GM13977 (cell line): ENCODE measurements at places on chromosomes 5 and 9.
A peak's percentile ranks its signal among the peaks of the same experiment; 100 is the strongest.

DNA sequence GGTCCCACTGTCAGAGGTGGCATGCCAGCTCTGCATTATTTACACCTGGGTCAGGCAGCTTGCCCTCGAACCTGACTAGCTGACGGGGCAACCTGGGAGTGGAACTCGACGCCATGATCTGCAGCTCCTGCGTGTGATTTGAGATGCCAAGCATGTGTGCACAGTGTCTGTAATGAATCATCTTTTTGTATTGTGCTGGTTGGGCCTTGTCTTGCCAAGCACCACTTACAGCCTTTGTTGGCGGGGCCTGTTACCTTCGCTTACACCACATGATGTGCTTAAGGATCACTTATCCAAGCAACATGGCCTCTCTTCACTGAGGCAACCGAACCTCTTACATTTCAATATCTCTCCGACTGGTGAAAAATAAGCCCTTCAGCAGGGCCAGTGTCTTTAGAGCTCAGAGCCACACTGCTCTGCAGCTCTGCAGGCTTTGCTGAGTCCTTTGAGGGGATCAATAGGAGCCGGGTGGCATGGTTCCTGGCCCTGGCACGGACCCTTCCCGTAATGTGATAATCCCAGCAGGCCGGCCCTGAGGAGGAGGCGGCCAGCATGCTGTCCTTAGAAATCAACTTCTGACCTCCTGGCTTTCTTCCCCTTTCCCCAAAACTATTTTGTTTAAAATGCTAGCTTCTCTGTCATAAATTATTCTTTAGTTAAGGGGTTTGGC lies 297.7 kb upstream of the CD180 start:
- no peak for DNase-seq

DNA sequence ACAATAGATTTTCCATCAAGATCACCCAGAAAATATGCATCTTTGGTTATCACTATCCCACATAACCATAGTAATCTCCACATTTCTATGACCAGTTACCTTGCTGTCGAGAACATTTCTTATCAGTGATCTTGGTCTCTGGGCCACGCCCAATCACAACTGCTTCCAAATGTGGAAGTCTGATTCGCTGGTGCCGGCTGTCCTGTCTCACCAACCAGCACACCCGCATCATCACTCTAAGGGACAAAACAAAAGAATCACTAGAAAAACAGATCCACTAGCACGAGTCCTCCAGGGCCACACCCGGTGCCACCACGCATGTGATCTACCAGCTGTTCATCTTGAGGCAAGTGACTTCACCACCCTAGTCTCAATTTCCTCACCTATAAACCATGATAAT lies 11.8 kb downstream of the APTX start:
- DNase-seq = no peak

DNA sequence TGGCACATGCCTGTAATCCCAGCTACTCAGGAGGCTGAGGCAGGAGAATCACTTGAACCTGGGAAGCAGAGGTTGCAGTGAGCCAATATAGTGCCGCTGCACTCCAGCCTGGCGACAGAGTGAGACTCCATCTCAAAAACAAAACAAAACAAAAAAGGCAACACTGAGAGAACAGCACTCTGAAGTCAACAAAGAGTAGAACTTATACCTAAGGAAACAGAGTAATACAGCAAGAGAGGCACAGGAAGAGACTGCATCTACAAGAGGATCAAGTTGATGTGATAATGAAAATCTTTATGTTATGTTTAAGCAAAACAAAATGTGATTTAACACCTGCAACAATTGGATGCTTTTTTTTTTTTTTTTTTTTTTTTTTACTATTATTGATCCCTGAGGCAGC lies 33.1 kb downstream of the FYB1 start:
- DNase-seq = no peak

DNA sequence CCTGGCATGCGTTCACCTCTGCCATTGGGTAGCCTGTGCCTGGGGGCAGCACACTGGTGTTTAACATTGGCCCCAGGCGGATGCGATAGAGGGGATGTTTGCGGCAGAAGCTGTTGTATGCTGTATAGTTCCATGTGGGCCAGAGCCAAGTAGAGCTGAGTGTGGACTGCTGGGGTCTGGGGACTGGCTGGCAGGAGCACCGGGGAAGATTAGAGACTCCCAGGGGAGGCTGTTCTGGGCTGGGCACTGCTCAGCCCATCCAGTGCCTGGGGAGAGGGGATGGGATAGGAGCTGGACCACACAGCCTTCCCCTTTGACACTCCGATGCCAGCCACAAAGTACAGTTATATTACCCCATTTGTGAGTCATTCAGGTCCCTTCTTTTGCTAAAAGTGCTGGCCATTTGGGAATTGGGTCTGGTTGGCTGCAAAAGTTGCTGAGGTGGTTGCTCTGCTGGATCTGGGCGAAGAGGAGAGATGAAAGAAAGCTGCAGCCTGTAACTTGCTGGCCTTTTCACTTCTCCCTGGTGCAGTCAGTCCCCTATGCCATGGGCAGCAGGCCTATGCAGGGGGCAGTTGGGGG lies 73.8 kb downstream of the RGS3 start:
- no peak for DNase-seq

GRCh38 chr5:108661590-108662219 lies 86.0 kb upstream of the FER start:
- no peak for DNase-seq

GRCh38 chr5:16574789-16575721 lies 41.7 kb downstream of the RETREG1 start:
- no peak for DNase-seq

DNA sequence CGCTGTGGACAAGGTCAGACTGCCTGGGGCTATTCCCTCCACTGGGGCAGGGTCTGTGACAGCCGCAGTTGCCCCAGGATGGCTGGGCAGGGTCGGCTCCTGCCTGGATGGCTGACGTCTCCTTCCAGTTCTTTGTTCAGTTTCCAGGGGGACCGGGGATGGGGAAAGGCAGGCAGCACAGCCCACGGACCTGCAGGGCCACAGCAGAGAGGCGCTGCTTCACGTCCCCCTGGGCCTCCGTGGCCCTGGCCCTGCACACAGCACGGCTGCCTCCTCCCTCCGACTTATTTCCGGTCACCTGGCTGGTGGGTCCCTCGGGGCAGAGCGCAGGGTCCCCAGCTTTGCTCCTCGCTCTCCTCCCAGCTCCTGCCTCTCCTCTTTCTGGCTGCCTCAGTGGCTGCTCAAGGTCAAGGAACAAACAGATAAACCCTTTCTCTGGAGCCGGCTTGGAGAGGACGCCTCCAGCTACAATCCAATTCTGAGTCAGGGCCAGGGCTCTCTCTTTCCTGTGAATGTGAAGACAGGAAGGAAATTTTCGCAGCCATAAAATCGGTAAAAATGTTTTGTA lies 169.7 kb downstream of the C9orf50 start:
- DNase-seq = no peak

DNA sequence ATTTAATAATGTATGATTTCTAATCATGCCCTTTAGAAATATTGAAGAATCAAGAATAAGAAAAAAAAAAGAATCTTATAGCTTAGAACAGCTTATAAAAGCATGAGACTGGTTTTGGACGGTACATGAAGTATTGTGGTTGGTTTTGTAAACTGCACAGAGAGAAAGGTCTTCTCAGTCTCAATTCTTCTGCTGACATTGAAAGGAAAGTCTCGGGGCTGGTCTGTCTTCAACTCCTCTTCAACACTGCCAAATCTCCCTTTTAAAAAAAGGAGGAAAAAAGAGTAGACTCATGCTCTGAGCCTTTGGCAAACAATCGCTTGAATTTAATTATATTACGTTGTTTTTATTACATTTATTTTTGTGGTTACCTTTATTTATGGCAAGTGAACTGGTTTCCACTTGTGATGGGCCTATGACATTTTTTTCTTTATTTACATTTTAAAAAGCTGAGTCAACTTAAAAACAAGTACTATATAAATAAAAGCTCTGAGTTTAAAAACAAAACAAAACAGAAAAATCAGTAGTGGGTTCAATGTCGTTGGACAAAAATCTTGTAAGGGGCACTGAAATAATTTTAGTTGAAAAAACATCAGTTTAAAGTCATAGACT lies 32.8 kb upstream of the EBF1 start:
- DNase-seq = no peak

- DNase-seq = no peak
These were observed 396.2 kb downstream of the KCTD16 start for GRCh38 chr5:144566747-144567420.

DNA sequence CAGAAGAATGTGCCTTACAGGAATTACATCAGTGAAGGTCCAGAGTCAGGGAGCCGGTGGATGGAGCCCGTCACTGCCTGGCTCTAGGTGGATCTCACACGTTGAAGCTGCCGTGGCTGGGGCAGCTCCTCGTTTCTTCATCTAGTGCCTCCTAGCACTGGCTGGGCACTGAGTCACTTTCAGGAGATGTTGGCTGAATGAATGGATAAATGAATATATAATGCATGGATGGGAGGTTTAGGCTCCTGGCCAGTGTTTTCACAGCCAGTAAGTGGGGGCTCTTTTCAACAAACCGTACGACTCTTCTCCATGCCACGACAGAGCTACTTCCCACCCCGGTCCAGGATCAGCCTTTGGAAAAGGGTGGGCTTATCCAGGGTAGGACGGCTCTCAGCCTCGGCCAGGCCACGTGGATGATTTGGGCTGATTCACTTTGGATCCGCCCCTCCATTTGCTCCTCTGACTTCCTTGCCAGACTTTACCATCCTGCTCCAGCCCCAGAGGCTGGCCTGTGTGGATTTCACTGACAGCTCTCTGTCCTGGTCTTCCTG lies 1.3 kb upstream of the SH3PXD2B start:
- no peak for DNase-seq

- DNase-seq = no peak
These were observed 7.5 kb upstream of the PRLR start for GRCh38 chr5:35237580-35238376.

- DNase-seq = no peak
These were observed 38.9 kb upstream of the NR3C1 start for GRCh38 chr5:143442385-143442784.

- DNase-seq = no peak
These were observed 580.3 kb downstream of the BNC2 start for GRCh38 chr9:16290169-16290568.

DNA sequence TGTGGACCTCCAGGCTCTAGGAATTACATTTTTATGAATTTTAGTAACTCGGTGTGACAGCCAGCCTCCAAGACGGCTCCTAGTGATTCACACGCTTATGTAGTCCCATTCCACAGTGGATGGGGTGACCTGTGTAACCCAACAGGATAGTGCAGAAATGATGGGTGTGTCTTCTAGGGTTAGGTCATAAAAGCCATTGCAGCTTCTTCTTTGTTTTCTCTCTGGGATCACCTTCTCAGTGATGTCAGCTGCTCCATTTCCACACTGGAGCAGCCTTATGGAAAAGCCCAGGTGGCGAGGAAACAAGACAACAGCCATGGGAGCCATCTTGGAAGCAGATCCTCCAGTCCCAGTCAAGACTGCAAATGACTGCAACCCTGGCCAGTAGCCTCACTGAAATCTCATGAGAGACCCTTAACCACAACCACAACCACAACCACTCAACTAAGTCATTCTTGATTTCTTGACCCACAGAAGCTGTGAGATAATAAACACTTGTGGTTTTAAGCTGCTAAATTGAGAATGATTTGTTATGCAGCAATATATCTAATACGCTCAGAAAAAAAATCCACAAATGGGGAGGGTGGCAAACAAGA lies 5.1 kb upstream of the GNPDA1 start:
- DNase-seq = peak; percentile 61

GRCh38 chr9:137500666-137501397 lies 41.7 kb upstream of the NSMF start:
- no peak for DNase-seq

GRCh38 chr5:5200133-5200532 lies 60.0 kb downstream of the ADAMTS16 start:
- DNase-seq = no peak

GRCh38 chr9:35651956-35652828 lies 1.5 kb upstream of the SIT1 start:
- DNase-seq = no peak

- DNase-seq = no peak
These were observed 195.8 kb upstream of the CDH6 start for GRCh38 chr5:30997681-30998080.

GRCh38 chr5:109006129-109006528 lies 258.4 kb downstream of the FER start:
- no peak for DNase-seq

DNA sequence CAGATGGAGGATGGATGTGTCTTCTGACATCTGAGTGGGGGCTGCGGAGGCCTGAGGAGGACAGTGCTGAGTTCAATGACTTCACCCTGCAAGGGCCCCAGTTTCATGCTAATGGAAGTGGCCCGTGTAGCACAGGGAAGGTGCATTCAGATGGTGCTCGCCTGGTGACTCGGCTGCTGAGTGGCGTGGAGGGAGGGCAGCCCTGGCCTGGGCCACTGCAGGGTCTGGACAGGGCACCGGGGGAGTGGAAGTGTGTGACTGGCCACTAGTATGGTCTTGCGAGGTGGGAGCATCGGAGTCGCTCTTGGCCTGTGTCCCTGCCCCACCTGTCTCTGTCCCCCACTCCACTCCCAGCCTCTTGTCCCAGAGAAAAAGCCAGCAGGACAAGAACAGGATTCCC lies 1.7 kb upstream of the SLC9A3 start:
- no peak for DNase-seq

GRCh38 chr5:52771343-52772039 lies 16.2 kb upstream of the ITGA1 start:
- DNase-seq = peak; percentile 28

- no peak for DNase-seq
These were observed 55.7 kb upstream of the CARTPT start for GRCh38 chr5:71663191-71663969.

DNA sequence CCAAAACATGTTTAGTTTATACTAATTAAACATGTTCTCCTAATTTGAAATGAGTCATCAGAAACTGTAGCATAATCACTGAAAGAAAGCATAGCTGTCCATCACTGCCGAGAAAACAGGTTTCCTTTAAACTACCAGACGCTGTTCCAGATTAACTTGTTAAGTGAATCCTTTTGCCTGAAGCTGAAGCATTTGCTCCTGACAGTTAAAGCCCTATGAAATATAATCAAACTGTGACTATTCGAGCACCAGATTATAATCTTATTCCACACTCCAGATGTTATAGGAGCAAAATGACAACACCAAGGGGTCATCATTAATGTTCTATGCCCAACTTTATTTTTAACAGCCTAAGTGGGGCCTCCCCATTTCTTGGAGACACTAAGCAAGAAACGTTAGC lies 86.0 kb upstream of the CTSL start:
- DNase-seq = no peak

DNA sequence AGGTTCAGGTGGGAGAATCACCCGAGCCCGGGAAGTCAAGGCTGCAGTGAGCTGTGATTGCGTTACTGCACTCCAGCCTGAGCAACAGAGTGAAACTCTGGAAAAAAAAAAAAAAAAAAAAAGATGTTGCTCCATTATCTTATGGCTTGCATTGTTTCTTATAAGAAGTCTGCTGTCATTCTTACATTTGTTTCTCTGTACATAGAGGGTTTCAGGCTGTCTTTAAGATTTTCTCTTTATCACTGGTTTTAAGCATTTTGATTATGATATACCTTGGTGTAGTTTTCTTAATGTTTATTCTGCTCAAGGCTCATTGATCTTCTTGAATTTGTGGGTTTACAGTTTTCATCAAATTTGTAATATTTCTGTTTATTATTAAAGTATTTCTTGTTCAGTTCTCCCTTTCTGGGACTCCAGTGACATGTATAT lies 35.2 kb downstream of the MVB12B start:
- DNase-seq = no peak

GRCh38 chr5:156380848-156381247 lies 53.9 kb downstream of the SGCD start:
- no peak for DNase-seq
